ENCODE measurements at places on chromosomes 12 and 14.

DNA sequence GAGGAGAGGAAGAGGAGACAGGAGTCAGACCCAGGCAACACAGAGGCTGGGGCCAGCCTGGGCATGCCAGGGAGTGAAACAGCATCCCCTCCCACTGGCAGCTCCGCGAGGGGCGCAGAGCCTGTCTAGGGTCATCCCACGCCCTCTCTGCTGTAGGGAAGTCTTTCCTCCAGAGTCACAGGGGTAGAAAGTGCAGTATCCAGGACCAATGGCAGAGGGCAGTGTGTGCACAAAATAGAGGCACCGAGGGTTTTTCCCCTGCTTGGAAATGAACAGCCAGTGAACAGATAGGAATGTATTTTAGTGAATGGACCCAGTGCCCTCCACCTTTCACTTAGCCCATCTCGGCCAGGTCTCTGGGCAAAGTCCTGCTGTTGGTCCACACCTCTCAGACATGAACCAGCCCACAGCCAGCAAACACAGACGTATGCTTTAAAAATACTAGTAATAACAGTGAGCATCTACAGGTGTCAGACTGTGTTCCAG lies 9.4 kb upstream of the KRT74 start:
- peak; percentile 87 for DNase-seq

DNA sequence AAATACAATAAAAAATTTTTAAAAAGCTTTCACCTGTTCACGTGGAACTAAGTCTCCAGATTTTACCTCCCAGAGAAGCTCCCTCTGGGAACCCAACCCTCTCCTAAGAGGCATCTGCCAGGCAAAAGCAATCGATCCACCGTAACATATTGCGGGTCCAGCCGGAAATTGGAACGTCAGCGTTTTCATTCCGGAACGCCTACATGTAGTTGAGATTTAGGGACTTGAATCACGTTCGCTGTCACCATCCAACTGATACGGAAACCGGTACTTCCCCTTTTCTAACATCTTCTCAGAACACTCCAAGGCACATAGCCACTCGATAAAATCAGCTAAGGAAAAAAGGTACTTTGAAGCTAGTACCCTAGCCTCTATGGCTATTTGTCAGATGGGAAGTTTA lies 70.3 kb downstream of the COX16 start:
- peak; percentile 31 for DNase-seq

- peak; percentile 87 for DNase-seq
Observed at GRCh38 chr14:105944632-105945610, 418.5 kb downstream of the TMEM121 start.

DNA sequence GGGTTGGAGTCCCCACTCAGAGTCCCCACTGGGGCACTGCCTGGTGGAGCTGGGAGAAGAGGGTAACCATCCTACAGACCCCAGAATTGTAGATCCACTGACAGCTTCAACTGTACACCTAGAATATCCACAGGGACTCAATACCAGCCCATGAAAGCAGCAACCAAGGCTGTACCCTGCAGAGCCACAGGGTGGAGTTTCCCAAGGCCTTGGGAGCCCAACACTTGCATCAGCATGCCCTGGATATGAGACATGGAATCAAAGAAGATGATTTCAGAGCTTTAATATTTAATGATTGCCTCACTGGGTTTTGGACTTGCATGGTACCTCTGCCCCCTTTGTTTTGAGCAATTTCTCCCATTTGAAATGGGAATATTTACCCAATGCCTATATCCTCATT lies 80.4 kb downstream of the RASSF9 start:
- DNase-seq, result no peak

- no peak for DNase-seq
Observed at GRCh38 chr12:64390275-64390851, at the start of gene C12orf56. Gene C12orf56 (minus strand): TSS chr12:64390758. CDS start chr12:64390565, 193 bp downstream.

DNA sequence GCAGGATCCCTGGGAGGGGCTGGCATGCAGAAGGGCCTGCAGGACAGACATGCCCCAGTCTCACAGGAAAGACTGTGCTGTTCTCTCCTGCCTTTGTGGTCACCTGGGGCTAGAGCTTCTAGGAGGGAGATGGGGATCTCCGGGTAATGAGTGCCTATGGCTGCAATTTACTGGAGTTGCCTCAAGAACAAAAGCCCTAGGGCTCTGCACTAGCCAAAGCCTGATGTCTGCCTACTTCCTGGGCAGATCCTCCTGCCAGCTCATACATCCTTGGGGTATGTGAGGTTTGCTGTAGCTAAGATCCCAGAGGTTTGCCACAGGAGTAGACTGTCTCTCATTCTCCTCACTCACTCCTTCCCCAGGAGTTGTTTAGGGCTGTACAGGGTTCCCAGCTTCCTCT lies 106.9 kb upstream of the PPFIA2 start:
- no peak for DNase-seq

DNA sequence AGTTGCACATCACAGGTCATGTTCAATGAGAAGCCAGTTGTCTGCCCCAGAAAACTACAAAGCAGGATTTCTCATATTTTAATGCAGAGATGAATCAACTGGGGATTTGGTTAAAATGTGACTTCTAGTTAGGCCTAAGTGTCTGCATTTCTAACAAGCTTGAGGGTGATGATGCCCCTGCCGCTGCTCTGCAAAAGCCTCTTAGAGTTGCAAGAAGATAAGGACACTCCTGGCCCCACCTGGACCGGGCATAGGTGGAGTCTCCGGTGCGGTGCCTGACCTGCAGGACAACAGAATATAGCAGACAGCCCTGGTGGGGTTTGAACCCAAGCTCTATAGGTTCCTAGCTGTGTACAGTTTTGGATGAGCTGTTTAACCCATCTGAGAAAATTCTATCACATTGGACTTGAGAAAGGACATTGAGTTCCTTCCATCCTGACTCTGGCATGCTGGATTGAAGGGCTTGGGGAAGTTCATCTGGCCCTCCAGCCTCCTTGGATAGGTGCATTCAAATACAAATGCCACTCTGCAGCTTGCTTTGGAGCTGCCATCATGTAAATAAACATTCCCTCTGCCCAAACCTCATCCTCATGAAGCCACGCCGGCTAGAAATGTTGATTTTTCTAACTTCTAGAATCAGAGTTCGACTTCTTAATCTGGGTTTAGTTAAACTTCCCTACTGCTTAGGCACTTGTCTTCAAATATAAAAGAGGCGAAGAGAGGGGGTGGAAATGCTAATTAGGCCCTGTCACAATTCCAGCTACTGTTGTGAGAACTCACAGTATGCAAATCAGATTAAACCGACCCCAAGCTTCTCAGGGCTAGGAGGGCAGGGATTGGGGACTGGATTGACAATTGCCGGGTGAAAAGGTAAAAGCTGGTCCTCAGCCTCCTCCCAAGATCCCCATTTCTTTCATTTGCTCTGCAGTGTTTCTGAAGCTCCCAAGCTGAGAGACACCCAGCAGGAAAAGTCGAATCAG lies 1225.6 kb downstream of the VRK1 start:
- DNase-seq, result no peak

DNA sequence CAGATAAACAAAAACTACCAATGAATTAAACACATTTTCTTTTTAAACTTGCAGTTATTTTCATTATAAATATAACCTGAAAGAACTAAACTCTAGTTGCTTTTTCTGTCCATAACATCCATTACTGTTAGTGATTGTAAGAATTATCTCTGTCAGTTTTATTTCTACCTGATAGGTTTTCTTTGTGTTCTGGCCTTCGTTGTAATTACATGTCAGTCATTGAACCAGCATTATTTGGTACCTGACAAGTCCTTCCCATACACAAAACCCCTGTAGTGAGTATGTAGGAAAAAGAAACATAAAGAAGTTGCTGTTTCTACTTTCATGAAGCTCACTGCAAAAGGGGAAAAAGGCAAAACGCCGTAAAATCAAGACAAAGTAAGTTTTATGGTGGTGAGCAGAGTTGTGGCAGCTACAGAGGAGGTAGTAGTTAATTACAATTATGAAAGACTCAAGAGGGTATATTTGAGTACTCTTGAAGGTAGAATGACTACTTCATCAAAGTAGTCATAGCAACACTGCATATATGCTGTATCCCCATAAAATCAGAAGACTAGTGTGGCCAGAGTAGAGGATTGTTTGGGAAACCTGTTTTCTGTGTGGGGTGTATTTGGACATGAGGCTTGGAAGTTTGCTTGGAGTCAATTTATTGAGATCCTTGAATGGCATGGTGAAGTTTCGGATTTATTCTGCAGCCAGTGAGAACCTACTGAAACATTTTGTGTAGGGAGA lies 102.8 kb downstream of the SLC5A8 start:
- no peak for DNase-seq

DNA sequence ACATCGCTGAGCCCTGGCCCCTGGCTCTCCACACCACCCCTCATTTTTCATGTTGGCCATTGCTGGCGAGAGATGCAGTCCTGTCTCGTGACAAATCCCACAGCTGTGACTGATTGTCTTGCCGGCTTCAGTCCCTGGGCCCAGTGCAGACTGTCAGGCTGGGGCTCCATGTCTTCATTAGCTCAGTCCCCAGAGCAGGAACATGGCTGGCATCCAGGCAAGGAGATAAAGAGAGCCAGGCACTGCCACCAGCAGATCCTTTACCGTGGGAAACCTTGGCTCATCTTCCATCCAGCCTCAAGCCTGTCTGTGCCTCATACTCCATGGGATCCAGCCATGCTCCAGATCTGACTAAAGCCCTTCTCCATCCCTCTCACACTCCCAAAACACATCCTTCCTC lies 284.7 kb upstream of the FKBP4 start:
- DNase-seq, result no peak

GRCh38 chr14:91891721-91892220 lies 24.4 kb upstream of the TC2N start:
- DNase-seq, result no peak

DNA sequence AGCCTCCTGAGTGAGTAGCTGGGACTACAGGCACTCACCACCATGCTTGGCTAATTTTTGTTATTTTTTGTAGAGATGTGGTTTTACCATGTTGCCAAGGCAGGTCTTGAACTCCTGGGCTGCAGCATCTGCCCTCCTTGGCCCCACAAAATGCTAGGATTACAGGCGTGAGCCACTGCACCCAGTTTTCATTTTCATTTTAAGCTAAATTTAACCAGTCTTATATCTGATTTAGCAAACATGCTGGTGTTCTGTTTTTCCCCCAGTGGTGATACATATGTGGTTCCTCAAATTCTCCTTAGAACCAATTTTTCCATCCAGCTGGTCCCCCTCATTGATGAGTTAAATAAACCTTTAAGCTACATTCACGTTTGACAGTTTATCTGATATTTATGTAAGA lies 43.8 kb upstream of the BICD1 start:
- DNase-seq, result no peak

GRCh38 chr14:64561631-64562030 lies 11.9 kb downstream of the PPP1R36 start:
- no peak for DNase-seq

DNA sequence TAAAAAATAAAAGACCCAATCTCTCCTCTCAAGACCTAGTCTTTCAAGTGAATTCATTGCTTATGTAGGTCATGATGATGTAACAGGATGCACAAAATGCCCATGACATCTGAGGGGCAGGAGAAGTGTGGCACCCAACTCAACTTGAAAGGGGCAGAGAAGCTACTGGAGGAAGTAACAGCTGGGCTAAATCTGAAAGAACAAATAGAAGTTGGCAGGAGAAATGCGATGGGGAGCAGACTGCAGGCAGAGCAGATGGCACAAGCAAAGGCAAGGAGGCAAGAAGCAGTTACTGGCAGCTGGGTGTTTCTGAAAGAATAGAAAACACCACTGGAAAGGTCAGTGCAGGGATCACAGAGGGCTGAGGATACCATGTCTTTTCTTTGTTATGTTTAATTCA lies 14.6 kb downstream of the SLC38A4 start:
- no peak for DNase-seq

GRCh38 chr12:114480337-114481199 lies 74.6 kb upstream of the TBX5 start:
- no peak for DNase-seq

- DNase-seq, result no peak
Observed at GRCh38 chr14:68940614-68941185, 38.4 kb downstream of the ACTN1 start.

DNA sequence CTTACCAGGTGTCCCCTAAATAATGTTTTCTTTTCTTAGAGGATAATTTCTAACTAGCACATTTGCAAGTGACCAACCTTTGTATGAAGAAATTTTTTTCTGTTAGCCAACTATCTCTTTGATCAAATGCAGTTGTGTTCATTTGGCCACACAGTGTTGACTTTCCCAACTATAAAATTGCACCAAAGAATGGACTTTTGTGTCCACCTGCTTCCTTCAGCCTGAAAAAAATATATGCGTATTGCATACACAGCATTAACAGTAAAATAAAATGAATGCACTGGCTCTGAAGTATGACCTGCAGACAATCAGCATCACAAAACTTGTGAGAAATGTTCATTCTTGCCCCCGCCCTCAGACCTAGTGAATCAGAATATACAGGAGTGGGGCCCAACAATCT lies 342.0 kb downstream of the SEC23A start:
- DNase-seq, result no peak

GRCh38 chr14:104545151-104545941 lies 34.2 kb upstream of the C14orf180 start:
- no peak for DNase-seq

- DNase-seq, result peak; percentile 86
Observed at GRCh38 chr14:60561845-60562746, 53.1 kb downstream of the SIX6 start.

GRCh38 chr14:31858868-31859267 lies 218.2 kb upstream of the ARHGAP5 start:
- DNase-seq, result no peak

- no peak for DNase-seq
Observed at GRCh38 chr12:65643171-65643570, 181.1 kb upstream of the HMGA2 start.

DNA sequence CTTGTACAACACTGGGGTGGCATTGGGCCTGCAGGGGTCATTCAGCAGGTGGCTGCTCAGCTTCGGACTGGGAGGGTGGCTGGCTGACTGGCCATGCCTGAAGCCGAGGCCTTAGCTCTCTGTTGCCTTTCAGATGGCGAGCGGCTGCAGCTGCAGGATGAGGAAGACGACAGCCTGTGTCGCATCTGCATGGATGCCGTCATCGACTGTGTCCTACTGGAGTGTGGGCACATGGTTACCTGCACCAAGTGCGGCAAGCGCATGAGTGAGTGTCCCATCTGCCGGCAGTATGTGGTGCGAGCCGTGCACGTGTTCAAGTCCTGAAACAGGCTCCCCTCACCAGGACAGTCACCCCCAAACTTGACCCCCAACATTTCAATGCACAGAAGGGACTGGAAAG lies 23.3 kb downstream of the RNF34 start:
- no peak for DNase-seq

- DNase-seq, result peak; percentile 77
Observed at GRCh38 chr14:100662879-100663760, 63.6 kb upstream of the DLK1 start.

GRCh38 chr12:89364058-89364457 lies 11.8 kb upstream of the DUSP6 start:
- no peak for DNase-seq

DNA sequence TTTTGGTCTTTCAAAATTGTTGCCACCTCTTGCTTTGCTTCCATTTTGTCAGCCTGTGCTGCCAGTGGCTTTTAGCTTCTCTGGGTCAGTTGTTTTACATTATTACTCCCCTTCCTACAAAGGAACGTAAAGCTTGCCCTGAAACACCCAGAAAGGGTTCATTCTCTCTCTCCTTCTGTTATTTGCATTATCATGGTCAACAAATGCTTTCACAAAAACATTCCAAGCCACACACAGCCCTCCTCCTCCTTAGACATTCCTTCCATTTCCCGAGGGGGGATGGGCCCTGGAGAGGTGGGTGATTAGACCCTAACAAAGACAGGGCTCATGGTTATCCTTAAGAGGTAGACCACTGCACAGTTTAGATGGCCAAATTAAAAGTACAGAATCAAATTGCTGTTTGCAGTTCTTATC lies 60.4 kb upstream of the SINHCAF start:
- DNase-seq, result no peak

All from T47D (cell line).